NCI-H1105 (cell line): ENCODE measurements at places on chromosomes 5 and 9.

- peak; percentile 15 for DNase-seq
These were observed 104.1 kb downstream of the GAS1 start for GRCh38 chr9:86843206-86843605.

GRCh38 chr5:3854188-3854821 is 258.7 kb downstream of the IRX1 start:
- DNase-seq: no peak

DNA sequence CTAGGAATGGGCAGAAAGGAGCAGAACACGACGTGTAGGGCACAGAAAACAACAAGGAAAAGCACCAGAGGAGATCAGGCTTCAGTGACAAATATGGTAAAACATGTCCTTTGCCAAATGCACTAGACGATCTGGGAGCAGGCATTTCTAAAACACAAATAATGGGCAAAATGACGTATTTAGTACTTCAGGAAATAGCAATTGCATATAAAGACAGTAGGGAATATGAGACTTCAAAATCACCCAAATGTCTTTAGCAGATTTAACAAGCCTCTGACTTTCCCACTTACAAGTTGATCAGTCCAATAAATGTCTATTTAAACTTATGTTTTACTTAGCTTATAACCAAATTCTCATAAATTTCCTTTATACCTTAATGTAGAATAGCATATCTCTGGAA is 969.6 kb upstream of the C9orf72 start:
- DNase-seq: no peak

- peak; percentile 10 for DNase-seq
These were observed 9.4 kb downstream of the PRELID2 start for GRCh38 chr5:145825751-145826180.

DNA sequence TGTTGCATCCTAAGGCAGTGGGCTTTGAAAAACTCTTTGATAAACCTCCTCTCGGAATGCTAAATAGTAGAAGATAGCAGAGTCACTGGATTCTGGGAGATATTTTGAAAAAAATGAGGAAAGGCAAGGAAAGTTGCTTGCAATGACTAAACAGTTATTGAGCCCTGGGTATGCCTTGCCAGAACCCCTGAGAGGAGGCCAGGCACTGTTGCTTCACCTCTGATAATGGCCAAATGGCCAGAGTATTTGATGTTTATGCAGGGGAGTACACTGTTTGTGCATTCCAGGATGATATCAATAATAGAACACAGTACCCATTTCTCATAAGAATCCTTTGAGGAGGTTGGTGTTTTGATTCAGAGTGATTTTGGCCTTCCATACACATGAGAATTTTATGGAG is 935.1 kb upstream of the WWC1 start:
- DNase-seq: no peak
